ENCODE measurements at places on chromosomes 5 and 9.
A peak's percentile ranks its signal among the peaks of the same experiment; 100 is the strongest.

DNA sequence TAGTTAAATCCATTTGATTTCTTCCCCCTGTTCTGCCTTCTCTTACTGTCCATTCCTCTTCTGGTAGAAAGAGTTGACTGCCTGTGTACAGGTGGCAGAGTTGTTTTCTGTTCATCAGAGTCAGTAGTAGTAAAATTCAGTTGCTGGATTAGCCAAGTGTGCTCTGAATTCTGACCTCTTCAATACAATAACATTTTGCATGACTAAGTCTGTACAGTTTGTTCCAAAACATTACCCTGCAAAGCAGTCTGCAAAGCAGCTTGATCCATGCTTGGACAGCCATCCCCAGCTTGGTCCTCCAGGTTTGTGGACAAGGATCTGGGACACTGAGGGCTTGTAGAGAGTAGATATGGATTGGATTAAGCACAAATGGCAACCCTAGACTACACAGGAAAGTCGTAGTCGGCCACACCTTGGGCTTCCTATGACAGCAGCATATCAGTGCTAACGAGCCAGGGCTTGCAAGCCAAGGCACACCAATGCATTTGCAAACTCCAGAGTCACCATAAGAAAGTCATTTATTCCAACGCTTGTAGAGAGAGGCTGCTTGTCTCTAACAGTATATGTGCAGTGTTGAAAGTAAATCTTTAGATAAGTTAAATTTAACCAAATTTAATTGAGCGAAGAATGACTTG is 25.2 kb downstream of the IL12B start:
- no peak for DNase-seq

GRCh38 chr5:91146230-91146629 is 236.9 kb downstream of the ARRDC3 start:
- DNase-seq = peak; percentile 75

GRCh38 chr5:6506611-6507010 is 58.0 kb downstream of the UBE2QL1 start:
- DNase-seq = no peak

DNA sequence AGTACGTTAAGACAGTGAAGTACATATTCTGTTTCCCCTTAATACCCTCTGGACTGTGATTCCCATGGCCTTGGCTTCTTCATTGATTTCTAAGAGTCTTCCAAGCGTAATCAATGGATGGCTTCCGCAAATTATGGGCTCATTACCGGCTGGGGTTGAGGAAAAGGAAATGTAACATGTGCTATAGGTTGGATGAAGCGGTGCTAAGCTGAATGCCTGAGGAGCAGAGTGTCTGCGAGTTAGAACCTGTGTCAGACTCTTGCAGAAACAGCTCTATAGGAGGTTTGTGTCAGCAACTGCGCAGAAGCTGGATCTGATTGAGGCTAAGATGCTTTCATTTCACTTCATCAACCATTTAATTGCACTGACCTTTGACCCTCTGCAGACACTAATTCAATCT is 114.3 kb upstream of the CDH18 start:
- DNase-seq = no peak

DNA sequence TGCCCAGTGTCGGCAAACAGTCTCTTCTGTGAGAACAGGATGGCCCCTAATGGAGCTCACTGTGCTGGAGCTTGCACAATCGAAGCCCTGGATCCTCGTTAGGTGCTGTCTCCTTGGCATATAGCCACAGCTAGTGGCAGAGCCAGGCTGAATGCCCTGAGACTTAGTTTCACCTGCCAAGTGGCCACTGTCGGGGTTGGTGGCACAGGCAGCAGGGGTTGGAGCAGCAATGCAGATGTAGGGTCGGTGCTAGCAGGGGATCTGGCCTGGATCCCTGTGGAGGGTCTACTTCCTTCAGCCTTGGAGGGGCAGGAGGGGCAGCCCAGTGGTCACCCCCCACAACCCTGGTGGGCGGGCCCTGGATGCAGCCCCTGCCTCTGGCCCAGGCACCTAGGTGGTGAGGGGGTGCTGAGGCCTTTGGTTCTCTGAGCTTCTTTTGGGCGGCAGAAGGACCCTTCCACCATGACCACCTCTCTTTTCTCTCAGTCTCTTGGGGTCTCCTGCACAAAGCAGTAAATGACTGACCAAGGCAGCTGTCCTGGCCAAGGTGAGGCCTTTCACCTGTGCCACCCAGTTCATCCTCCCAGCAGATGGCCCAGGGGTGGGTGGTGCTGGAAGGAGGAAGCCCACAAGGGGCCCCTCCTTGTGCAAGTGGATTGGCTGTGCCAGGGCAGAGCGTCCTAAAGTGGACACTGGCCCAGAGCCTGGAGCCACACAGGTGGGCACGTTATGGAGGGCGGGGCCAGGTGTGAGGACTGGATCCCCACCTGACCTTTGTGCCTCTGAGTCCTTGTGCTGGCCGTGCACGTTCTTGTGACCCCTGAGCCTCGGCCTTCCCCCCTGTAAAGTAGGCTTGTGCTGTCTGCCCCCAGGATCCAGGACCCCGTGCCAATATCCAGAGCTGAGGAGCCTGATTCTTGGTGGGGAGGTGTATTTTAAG is 44.8 kb downstream of the PHF2 start:
- no peak for DNase-seq

- no peak for DNase-seq
These were observed 201.8 kb downstream of the FOXD4L6 start for GRCh38 chr9:40926404-40927259.

GRCh38 chr5:8993031-8993430 is 552.8 kb downstream of the SEMA5A start:
- peak; percentile 13 for DNase-seq
